ENCODE measurements at places on chromosomes 16 and 17.
A peak's percentile ranks its signal among the peaks of the same experiment; 100 is the strongest.

GRCh38 chr17:73628642-73629552, 15.3 kb downstream of the SDK2 start:
- no peak for DNase-seq

DNA sequence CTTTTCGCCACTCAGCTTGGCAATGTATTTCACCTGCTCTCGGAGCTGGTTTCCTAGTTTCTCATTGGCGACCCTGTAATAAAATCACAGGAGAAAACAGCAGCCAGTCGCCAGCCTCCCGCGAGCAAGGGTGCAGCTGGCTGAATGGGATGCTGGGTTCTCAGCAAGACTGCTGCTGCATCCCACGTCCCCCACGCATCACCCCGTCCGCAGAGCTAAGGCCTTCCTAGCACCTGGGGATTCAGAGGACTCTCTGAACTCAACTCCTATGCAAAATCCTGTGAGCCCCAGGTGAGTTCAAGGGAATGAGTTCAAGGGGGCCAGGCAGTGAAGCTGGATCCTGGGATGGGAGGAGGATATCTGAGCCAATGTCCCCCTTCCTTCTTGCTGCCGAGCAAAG, 29.3 kb downstream of the DHX38 start:
- no peak for DNase-seq

GRCh38 chr16:1477033-1477432, 2.2 kb upstream of the CLCN7 start:
- no peak for DNase-seq

GRCh38 chr17:37791447-37792399, 46.9 kb upstream of the HNF1B start:
- peak; percentile 44 for DNase-seq

GRCh38 chr16:46687486-46687885, 1.5 kb downstream of the VPS35 start:
- no peak for DNase-seq

GRCh38 chr17:50096092-50096491, 941 bp downstream of the PDK2 start:
- peak; percentile 47 for DNase-seq

DNA sequence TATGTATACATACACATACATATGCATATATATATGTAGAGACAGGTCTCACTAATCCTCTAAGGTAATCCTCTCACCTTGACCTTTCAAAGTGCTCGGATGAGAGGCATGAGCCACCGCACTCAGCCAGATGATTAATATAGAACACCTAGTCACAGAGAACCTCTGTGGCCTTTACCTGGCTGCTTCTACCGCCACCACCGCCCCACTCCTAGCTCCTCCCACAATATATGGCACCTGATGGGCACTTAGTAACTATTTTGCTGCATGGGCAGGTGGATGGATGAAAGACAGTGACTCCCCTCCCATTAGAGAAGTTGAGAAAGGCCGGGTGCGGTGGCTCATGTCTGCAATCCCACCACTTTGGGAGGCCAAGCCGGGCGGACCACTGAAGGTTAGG, 16.7 kb upstream of the ATP2C2 start:
- DNase-seq: no peak

- DNase-seq: no peak
These were observed 56.6 kb downstream of the RAP1GAP2 start for GRCh38 chr17:2852729-2853282.

- DNase-seq: peak; percentile 22
These were observed 10.7 kb upstream of the GSDMA start for GRCh38 chr17:39951924-39952679.

- no peak for DNase-seq
These were observed 246.6 kb downstream of the HAPSTR1 start for GRCh38 chr16:9338068-9338467.

DNA sequence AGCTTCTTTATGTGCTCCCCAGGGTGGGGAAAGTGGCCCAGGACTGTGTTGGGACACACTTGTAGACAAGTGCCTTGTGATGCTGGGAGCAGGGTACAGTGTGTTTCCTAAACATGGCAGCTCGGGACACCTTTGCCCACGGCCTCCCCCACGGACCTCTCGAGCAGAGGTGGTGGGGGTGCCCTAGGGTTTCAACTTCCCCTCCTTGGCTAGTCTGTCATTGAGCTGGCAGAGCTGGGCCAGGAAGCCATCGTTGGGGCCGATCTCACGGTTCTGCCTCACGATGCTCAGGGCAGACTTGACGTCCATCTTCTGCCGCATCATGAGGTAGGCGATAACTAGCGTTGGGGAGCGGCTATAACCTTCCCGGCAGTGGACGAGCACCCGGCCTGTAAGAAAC, 9.4 kb downstream of the DUSP3 start:
- no peak for DNase-seq

GRCh38 chr17:31511580-31511979, 120.1 kb downstream of the RAB11FIP4 start:
- no peak for DNase-seq

DNA sequence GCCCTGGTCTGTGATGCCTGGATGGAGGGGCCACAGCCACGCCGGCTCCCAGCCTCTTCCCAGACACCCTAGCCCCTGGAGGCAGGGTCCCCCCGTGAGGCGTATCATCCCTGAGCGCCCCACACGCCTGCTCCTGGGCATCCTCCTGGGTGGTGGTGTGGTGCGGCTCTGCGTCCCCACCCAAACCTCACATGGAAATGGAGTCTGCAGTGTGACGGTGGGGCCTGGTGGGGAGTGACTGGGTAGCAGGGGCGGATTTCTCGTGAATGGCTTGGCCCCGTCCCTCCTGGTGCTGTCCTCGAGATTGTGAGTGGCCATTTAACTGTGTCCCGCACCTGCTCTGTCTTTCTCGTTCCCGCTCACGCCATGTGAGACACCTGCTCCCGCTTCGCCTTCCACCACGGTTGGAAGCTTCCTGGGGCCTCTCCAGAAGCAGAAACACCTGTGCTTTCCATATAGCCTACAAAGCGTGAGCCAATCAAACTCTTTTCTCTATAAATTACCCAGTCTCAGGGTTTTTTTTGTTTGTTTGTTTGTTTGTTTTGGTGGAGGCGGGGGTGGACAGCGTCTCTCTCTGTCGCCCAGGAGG, 5.9 kb upstream of the SSTR5 start:
- DNase-seq: no peak

- no peak for DNase-seq
These were observed 19.5 kb downstream of the GRIN2C start for GRCh38 chr17:74839990-74840852.

DNA sequence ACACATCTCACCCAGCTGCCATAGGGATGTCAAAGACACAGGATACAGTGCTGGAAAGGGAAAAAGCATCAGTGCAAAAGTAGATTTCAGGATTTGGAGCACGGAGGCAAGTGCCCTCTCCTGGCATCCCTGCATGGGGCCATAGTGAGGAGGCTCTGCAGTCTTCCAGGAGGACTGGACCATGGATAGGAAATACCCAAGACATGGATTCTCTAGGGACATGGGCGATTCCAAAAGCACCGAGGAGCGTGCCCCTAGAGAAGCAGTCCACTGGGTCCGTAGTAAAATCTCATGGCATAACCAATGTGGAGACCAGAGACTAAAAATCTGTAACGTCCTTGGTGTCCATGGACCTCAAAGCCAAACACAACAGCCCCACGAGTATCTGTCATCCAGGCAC, 818.2 kb downstream of the KCNJ18 start:
- no peak for DNase-seq

DNA sequence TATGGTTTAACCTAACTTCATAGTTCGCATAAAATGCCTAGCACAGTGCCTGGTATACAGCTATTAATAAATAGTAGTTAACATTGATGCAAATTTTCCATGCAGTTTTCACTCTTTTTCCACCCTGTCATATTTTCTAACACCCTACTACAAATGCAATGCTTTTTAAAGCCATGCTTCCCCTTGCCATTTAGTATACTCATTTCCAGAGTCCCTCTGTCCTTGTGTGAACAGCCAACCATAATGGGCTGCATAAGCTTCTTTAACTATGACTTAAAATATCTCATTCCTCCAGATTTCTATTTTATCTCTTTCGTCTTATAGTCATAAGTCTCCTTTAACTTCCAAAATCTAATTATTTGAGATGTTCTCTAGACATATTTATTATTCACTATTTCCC, 284.1 kb downstream of the GRIN2A start:
- DNase-seq: no peak

DNA sequence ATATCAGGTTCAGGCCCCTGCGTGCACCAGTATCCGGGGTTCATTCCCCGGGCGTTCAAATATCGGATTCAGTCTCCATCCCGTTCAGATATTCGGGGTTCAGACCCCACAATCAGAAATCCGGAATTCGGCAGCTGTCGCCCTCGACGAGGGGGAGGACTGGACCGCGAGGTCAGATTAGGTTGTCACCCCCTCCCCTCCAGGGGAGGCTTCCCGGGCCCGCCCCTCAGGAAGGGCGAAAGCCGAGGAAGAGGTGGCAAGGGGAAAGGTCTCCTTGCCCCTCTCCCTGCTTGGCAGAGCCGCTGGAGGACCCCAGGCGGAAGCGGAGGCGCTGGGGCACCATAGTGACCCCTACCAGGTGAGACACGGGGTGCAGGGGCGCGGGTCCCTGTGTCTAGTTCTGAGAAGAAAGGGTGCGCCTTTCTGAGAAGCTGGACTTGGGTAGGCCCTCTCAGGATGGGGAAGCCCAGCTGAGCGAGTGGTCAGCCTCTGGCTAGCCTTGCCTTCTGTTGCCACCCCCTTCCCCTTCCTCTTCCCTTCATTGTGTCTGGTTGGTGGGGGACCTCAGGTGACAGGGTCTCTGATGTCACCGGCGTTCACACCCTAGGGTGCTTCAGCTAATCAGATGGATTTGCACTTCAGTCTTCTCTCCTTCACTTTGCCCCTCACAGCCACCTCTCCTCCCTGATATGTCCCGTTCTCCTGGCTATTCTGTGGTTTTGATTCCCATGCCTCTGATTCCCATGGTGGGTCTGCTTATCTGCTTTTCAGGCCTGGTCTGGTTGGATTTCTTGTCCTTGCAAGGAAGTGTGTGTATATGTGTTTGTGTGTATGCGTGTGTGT, 844 bp downstream of the TAOK2 start:
- DNase-seq: no peak

DNA sequence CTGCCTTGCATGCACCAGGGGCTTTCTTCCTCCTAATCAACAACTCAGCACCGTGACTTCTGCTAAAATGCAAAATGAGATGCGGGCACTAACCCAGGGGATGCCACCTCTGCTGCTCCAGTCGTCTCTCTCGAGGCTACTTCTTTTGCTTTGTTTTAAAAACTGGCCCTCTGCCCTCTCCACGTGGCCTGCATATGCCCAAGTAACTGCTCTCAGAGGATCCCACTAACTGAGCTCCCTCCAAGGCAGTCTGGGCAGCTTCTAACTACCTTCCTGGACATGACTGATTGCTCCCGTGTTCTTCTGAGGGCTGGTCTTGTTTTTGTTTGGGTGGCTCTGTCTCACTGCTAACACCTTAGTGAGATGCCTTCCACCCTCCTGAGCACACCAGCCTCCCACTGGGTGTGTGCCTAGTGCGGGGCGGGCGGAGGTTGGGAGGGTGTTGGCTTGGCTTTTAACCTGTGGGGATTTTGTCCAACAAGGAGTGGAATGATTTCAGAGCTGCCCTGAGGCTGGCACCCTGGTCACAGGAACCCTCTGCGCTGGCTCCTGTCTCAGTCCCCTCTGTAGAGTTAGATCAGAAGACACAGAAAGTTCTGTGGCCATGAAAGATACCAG, 8.9 kb upstream of the LGALS9 start:
- DNase-seq: no peak

- DNase-seq: peak; percentile 79
These were observed 2.3 kb downstream of the DNASE1 start for GRCh38 chr16:3656491-3657468.

GRCh38 chr17:58329810-58330537, 1.4 kb upstream of the TSPOAP1 start:
- DNase-seq: no peak

DNA sequence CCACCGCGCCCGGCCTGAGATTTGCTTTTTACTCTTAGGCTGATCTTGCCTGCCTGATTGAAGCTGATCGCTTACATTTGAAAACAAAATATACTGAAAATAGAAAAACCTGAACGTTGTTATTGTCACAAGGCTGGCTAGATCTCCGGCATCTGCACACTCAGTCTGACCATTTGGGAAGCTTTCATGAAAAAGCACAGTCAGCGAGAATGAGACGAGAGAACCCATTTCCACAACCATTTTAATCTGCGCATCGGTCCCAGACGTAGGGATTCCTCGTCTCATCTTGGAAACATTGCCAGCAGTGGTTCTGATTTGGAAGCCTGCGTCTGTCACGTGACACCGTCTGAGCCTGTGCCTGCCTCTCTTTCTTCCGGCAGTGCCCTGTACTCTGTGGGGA, 20.9 kb downstream of the SPG7 start:
- DNase-seq: no peak

DNA sequence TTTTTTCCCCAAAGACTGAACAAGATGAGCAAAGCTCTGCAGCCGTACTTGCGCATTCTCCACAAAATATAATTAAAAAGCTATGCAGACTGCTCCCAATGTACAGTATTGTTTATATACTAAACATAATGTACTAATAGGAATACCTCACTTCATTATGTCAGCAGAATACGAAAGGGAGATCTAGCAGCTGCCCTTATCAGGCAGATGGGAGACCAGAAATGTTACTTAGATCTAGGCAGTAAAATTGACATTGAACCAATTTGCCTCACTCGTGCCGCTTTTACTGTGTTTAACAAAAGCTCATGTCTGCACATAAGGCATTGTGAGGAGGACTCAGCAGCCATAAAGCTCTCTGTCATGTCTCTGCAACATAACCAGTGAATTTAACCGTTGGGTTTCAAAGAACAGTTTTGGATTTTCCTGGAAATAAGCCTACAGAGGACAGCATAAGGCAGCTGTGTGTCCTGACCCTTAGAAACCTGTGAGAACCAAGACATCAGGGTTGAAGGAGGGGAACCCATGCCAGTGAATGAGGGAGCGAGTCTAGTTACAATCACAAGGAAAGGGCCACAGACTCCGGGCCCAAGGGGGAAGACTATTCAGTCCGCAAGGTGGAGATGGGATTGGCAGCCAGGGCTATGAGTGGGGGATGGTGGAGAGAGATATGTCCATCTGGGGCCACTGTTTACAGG, 71.4 kb downstream of the GNAO1 start:
- no peak for DNase-seq

DNA sequence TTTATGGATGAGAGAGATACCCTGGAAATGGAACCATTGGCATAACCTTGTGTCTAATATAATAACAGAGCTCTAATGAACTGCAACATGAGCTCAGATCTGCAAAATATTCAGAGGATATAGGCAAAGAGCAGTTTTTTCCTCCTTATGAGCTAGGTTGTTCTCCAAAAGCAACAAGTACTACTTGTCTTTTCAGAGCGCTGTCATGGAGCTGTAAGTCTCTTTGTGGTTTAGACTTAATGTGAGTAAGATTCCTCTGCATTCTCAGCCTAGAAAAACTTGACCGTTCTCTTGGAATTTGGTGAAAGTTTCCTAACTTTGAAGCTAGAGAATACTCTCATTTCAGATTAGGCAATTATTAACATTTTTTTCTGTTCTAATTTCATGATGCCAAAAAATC, 85.2 kb downstream of the FTO start:
- no peak for DNase-seq

DNA sequence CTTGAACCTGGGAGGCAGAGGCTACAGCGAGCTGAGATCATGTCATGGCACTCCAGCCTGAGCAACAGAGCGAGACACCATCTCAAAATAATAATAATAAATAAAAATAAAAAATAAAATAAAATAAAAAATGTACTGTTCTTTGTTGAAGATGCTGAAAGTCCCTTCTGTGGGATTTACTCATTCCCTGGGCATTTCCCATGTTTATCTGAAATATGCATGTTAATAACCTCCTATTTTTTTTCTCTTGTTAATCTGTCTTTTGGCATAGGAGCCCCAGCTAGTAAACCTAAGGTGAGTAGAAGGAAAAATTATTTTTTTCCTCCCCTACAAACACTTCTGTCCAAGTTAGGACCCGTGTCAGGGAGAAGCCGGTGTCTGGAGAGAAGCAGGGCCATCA, 34.4 kb downstream of the TMEM92 start:
- no peak for DNase-seq
